ENCODE measurements at places on chromosomes 4 and X.

DNA sequence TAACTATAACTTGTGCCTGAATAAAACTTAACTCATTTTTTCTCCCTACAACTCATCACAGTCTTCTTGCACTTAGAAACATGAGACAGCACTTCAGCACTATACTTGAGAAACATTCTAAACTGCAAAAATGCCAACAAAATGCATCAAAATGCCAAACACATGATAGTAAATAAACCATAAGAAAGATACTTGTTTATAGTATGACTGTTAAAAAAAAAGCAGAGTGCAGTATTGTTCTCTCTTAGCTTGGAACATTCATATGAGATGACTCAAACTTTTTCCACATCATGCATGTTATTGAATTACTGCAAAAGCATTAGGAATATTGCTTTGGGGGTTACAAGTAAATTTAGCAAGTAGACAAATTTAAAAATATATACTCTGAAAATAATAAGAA is 135.7 kb upstream of the ANXA10 start:
- no peak for DNase-seq

DNA sequence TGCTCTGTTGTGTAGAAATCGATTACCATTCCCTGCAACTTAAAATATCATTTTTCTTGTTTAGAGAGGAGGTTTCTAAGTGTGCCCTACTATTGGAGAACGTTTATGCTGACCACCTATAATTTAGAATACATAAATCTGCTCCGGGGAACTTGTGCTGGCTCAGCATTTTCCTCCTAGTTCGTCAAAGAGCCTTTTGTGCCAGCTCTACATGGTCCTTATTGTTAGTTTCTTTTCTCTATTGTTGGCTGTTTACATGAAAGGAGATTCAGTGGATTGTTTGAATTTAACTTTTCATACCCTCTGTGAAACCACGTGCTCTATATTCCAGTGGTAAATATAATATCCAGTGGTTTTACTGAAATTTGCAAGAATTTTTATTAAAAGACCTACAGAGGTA is 53.4 kb upstream of the ATP8A1 start:
- DNase-seq: no peak

DNA sequence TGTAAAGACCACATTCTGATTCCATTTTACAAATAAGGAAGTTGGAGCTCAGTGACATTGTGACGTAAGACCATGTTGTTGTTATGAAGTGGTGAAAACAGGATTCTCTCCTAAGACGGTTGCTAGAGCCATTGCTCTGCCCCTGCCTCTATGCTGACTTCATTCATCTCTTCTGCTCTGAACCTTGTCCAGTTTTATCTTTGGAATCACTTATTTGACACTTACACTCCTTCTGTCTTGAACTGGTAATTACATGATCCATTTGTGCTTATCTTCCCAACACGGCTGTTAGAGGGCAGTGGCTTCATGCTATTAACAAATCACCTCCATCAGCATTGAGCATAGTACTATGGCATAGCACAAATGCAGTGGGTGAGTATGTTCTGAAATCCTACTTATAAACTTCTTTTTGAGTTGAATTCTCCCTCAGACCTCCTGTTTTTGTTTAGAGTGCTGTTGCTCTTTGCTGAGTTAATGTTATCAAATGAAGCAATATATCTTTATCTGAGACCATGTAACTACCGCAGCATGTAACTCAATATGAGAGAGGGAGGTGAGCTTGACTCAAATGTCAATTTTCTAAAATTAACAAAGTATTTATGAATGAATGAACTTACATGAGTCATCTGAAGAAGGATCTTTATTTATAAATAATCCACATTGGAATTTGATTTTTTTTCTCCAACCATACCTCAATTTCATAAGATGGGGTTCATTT is 177.8 kb downstream of the RASL11B start:
- no peak for DNase-seq

DNA sequence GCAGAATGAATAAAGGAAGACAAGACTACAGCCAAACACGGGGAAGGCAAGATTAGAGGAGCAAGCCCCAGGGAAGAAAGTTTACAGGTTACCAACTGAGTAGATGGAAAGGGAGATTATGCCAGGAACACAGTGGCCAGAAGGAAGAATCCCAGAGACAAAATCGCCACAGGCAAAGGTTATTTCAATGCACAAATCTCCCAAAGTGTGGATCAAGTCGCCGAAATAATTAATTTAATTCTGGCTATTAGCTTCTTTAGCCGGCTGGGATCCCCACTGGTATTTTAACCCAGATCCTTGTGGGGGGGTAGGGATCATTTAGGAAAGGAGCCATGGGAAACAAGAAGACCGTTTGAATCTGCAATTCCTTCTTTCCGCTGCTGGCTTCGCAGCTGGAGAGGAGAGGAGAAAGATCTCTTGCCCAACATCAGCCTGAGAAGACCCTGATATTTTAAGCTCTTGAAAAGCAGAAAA is 171.0 kb downstream of the DHX15 start:
- no peak for DNase-seq

DNA sequence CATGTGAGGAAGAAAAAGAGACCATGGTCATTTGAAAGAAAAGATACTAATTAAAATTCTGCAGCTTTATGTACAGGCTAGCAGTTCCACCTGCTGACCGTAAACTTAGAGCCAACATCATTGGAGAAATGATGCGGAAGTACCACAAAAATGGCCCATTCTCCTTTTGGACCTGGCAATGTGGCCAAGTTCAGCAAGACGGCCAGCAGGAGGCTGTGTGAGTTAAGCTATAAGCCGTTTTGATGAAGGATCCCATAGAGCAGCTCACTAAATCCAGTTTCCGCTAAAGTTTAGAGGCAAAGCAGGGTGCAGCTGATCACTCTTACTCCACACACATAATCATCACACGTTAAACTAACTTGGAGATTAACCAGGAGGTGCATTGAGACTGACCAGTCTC is 133.8 kb downstream of the LDB2 start:
- DNase-seq: no peak
